ENCODE measurements at places on chromosomes 13 and 19. TPM values are rescaled to one million over a fixed set of nuclear protein-coding genes. Genes with fewer than 3 reads are reported as not detected.
A peak's percentile ranks its signal among the peaks of the same experiment; 100 is the strongest.

- DNase-seq = peak; percentile 29
These were observed 76.9 kb downstream of the GADD45B start for GRCh38 chr19:2552859-2553258.

DNA sequence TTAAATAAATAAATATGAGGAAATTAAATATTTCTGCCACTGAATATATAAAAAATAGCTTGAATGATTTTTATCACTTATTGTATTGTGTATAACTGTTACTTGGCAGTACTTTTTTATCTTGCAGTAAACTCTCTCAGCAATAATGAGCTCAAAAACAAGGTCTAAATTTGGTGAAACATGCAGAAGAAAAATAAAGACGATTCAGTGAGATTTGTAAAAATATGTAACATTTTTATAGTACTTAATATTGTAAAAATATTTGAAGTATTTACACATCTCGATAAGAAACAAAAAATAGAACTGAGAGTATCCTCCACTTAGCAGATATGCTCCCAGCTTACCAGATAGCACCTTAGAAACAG lies 120.6 kb upstream of the MLNR start:
- DNase-seq = no peak

DNA sequence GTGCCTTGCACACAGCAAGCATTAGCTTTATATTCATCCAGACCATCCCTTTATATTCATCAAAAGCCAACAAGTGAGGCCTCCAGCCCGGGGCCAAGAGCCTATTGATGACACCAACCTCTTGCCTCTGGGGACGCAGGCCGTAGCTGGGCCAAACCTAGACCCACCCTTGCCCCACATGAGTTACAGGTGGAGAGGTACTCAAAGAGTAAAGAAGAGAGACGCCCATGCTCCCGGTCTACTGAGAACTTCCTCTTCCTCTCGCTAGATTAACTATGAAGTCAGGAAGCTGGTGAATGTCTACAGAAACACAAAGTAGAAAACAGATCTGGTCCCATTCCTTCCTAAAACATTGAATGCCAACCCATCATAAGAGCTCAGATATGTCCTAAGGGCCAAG lies 3.8 kb upstream of the MLNR start:
- no peak for DNase-seq

DNA sequence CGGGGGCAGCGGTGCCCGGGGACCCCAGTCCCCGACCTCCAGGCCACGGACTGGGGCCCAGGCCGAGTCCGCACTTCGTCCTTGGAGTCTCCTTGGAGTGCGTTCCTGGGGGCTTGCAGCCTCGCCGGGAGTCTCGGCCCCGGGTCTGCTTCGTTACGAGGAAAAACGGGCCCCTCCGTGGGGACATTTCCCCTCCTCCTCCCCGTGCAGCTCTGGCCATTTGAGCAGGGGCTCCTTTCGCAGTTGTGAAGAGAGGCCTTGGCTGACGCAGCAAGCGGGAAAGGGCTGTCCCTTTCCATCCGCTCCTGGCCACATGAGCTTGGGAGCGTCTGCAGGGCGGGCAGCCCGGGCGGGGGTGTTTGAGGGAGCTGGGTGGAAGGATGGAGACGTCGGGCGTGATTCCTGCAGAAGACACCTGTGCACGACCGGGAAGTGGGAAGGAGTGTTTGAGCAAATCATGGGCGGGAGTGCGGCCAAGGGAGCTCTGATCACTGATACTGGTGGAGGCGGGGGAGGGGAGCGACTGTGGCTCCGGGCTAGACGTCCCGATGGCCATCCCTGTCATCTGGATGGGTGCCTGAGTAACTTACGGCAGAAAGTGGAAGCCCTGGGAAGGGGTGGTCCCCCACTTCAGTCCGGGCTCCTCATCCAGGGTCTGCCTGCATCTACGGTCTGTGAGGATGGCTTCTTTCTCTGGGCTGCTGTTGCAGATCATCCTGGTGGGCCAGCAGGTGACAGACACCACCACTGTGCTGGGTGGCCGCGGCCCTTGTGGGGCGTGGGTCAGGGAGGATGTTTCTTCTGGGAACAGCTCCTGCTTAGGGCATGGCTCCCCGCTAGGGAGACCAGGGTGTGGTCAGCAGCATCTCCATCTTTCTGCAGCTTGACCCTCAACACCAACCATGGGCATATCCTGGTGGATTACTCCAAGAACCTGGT lies 736 bp downstream of the GPI start:
- peak; percentile 73 for DNase-seq

DNA sequence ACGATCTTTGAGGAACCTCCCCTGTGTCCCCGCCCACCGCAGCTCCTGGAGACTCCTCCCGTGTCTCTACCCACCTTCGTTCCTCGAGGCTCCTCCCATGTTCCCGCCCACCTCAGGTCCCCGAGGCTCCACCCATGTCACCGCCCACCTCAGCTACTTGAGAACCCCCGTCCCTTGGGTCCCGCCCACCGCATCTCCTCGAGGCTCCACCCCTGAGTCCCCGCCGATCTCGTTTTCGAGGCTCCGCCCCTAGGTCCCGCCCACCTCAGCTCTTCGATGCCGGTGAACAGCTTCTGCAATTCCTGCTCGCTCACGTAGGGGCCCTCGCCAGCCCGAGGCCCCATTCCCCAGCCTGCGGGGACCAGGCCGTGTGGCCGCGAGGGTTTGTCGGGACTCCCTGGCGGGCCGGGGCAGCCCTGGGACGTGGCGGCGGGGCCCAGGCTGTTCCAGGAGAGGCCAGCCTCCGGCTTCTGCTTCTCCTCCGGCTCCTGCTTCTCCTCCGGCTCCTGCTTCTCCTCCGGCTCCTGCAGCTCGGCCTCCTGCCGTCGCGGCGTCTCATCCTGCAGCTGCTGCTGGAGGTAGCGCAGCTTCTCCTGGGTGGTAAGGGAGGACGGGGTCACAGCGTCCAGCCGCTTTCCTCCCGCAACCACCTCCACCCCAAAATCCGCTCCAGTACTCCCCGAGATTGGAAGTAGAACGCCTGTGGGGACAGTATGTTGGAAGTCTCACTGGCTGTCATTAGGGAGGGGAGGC lies 16.7 kb downstream of the TSKS start:
- DNase-seq = peak; percentile 65

RNF225 gene
- not detected for total RNA-seq

GRCh38 chr19:48987323-48987722 lies 5.8 kb downstream of the GYS1 start:
- no peak for DNase-seq

OR4F17 gene
- total RNA-seq = not detected

CCDC8 gene
- 28.1 TPM for total RNA-seq

GRCh38 chr13:20974981-20975585 lies 72.5 kb upstream of the XPO4 start:
- DNase-seq = no peak

DNA sequence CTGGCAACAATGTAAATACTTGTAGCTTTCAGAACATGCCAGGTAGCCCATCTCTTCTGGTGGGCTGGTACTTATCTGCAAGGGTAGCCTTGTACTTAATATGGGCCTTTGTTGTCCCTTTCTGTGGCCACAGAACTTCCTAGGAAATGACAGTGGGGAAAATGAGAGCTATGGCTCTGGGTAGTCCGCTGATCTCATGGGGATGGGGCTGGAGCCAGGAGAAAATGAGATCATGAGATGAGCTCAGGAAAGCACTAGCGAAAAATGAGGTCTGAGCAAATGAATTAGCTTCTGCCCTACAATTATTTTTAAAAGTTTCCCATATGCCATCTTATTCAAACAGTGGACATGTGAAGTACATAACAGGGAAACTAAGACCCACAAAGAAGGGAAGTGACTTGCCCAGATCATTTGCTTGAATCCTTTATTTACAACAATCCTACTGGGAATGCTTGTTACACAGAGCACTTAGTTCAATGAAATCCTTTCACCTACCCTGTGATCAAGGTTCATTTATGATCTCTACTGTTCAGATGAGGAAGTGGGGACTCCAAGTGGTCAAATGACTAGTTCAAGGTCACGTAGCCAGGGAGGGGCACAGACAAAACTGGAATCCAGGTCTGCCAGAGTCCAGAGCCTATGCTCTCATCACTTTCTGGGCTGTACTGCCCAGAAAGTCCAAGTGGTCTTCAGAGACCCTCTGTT lies 87.1 kb downstream of the PTPRS start:
- no peak for DNase-seq

- DNase-seq = no peak
These were observed 181.7 kb upstream of the RFC3 start for GRCh38 chr13:33636243-33636642.

KLK2 gene
- total RNA-seq = not detected

- no peak for DNase-seq
These were observed 66.9 kb upstream of the DIAPH3 start for GRCh38 chr13:60230593-60230992.

DNA sequence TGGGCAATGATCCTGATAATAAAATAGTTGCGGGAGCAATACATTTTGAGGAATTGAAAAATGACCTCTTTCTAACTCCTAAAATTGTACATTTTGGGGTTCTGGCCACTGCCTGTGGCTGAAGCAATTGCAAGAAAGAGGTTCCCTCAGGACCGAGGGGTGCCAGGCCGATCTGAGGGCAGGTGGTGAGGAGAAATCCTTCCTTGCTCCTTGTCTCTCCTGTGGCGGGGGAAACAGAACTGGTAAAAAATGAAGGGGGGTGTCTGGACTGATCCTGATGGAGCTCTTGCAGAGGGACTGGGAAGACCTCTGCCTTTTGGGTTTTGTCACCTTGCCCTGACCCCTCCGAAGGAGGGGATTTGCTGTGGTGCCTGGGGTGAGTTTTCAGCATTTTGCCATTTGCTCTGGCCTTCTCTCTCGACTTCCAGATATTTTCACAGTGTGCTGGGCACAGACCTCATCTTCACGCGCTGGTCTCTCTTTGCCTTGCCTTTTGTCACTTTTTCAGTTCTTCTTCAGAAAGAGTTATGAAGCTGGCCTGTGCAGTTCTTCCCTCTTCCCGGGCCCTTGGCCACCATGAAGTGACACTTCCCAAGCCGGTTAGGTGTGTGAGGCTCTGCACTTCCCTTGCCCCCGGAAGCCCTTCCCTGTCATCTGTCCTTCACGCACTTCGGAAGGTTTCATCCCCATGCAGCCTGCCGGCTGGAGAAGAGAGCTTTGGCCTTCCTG lies 22.2 kb downstream of the NFIX start:
- DNase-seq = no peak

C1QTNF9B gene
- 1.9 TPM for total RNA-seq

SLC6A16 gene
- total RNA-seq = 1.5 TPM

- DNase-seq = no peak
These were observed 33.9 kb downstream of the ATP11A start for GRCh38 chr13:112723771-112724170.

BRME1 gene
- 0.81 TPM for total RNA-seq

DNA sequence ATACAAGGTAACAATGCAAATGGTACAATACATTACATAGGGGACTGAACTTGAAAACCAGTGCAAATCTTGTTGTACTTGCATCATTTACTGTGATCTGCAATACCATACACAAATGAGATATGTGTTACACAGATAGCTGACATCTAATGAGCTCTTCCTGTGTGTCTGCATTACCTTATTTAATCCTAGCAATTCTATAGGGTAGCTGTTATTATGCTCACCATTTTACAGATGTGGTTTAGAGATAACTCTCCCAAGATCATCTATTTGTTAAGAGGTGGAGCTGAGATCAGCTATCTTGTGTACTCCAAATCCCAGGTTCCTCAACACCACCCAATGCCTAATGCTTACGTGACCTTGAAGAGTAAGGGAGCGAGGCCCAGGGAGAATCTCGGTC lies 21.4 kb upstream of the SERP2 start:
- DNase-seq = no peak

DNA sequence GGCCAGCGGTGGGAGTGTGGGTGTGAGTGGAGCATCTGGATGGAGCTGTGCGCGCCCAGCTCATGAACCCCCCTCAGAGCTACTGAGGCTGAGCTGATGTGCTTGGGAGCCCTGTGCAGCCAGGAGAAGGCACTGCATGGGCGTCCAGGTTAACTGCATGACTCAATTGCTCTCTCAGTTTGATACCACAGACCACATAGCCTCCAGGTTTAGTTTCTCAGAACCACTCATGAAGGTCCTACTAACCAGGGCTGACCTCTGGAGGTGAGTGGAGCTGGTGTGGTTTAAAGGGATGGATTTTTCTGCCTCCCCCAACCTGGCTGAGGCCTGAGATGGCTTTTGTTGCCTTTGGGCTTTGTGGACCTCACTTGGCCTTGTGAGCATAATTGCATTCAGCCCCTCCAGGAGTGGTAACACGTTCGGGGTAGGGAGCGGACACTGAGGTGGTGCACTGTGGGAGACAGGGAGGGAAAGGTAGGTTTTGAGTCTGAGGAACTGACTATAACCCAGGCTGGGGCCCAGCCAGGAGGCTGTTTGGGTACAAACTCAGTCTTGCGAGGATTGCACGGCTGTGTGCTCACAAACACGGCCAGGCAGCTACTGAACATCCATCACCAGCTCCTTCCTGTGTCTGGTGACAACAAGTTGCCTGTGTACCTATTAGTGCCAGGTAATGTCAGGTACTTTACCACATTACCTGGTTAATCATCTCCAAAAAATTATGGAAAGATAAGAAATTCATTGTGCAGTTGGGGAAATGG lies 97.5 kb downstream of the RGCC start:
- no peak for DNase-seq

Data from Right ventricle myocardium superior (tissue), 1 donor.